A549 treated with AZD2906 at 1 μM for 4 hours (cell line): ENCODE measurements at places on chromosomes 5 and 9. TPM values are rescaled to one million over a fixed set of nuclear protein-coding genes. Genes with fewer than 3 reads are reported as not detected.

KIAA0825 gene
- 0.52 to 0.60 TPM (median 0.53 TPM) in 5 replicates for total RNA-seq

PCDHA6 gene
- 0.03 to 0.07 TPM (median 0.07 TPM) in 5 replicates for total RNA-seq

ZNG1F gene
- total RNA-seq, result 15.4 to 28.1 TPM (median 23.8 TPM) in 5 replicates

BAAT gene
- total RNA-seq, result 0.31 to 0.49 TPM (median 0.46 TPM) in 5 replicates

LCN12 gene
- total RNA-seq, result 0.58 to 2.4 TPM (median 1.5 TPM) in 5 replicates

FLT4 gene
- 3.4 to 4.3 TPM (median 3.6 TPM) in 5 replicates for total RNA-seq

CBY3 gene
- not detected in 5 replicates for total RNA-seq

MRPL50 gene
- total RNA-seq, result 12.6 to 18.8 TPM (median 13.8 TPM) in 5 replicates

MRPS30 gene
- total RNA-seq, result 31.5 to 37.2 TPM (median 33.8 TPM) in 5 replicates

ANKRD18B gene
- 3.7 to 5.8 TPM (median 4.8 TPM) in 5 replicates for total RNA-seq

CETN3 gene
- total RNA-seq, result 16.1 to 25.2 TPM (median 21.6 TPM) in 5 replicates

KCNN2 gene
- 0.07 to 0.20 TPM (median 0.16 TPM) in 5 replicates for total RNA-seq

MRNIP gene
- total RNA-seq, result 13.7 to 22.1 TPM (median 19.5 TPM) in 5 replicates

LCN15 gene
- total RNA-seq, result 0.05 to 0.09 TPM (median 0.09 TPM) in 3 of 5 replicates, not detected in the others
